Forelimb muscle (tissue), 1 donor: ENCODE measurements at places on chromosomes 5 and 9. TPM values are rescaled to one million over a fixed set of nuclear protein-coding genes. Genes with fewer than 3 reads are reported as not detected.

GRCh38 chr5:128262911-128263310 is 179.3 kb downstream of the SLC12A2 start:
- no peak for DNase-seq

GRCh38 chr9:36218011-36218410 is 27.3 kb downstream of the CLTA start:
- no peak for DNase-seq

DNA sequence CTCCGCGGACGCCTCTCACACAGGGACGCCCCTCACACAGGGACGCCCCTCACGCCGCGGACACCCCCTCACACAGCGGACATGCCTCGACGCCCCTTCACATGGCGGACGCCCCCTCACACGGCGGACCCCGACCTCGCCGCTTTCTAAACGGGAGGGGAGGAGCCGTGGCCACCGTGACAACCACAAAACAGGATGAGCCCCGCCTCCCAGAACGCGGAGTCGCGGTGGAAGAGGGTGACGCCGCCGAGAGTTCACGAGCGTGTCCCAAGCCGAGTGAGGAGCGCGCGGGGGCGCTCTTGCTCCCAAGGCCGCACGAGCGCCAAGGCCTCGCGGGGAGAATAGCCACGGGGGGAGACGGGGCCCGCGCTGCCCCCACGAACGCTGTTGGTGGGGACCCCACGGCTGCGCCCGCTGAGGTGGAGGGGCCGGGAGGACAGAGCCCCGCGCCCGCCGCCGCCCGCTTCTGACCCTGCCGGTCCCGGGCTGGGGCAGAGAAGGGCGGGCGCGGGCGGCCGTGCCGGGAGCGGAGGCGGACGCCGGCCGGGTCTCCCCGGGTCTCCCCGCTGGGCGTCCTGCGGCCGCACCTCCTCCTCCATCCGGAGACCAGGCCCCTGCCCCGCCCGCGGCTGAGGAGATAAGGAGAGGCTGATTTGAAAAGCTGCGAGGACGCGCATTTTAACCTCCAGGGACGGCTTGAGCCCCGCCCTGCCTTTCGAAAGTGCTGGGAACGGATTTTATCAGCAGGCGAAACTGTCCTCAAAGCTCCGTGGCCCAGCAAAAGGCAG is 3.9 kb upstream of the NKD2 start:
- no peak for DNase-seq

DNA sequence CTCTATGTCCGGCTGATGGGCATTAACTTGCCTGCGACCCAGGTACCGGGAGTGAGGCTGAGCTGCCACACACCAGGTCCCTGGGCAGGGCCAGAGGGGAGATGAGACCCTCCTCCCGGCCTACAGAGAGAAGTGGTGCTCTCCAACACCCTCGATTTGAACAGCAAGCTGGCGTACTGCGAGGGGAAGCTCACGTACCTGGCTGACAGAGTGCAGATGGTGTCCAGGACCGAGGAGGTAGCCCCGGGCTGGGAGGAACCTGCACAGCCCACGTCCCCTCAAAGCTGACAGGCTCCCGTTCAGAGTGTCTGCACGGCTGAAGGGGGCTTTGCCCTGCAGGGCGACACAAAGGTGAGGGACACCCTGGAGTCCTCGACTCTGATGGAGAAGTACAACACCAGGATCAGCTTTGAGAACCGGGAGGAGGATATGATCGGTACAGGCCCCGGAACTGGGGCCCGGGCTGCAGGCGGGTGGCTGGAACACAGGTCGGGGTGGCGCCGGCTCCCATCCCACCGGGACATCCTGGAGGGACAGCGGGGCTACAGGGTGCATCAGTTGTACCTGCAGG is 1.0 kb upstream of the RABL6 start:
- no peak for DNase-seq

- no peak for DNase-seq
Measured at GRCh38 chr9:89514337-89514736, 16.4 kb upstream of the SEMA4D start.

DNA sequence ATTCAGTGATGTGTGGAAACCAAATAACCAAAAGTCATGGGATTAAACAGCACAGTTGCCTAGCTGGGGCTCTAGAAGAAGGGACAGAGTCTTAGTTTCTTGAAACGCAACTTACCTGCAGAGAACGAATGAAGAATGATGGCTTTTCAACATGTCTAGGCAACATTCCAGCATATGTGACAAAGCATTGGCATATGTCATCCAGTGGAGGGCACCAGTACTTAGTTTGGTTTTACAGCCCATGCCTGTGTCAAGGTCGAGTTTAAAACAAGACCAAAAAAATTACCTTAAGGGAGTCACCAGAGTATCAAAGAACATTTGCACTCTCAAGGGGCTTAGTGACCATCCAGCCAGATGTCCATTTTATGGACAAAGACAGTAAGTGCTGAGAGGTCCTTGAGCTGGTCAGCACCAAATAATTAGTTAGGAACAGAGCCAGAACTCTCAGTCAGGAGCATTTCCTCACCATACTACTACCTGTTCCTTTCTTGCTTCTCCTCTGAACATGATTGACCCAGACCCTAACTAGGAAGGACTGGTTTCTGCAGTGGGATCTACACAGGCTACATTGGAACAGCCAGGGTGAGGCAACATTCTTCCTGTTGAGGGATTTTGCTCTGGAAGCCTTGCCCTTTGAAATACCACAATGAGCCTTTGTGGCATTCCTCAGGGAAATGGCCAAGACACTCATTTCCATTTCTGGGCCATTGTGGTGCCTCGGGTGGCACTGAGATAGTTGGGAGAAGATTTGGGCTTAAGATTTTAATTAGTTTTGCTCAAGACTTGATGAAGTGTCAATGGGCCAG is 75.4 kb upstream of the ANKH start:
- no peak for DNase-seq

DNA sequence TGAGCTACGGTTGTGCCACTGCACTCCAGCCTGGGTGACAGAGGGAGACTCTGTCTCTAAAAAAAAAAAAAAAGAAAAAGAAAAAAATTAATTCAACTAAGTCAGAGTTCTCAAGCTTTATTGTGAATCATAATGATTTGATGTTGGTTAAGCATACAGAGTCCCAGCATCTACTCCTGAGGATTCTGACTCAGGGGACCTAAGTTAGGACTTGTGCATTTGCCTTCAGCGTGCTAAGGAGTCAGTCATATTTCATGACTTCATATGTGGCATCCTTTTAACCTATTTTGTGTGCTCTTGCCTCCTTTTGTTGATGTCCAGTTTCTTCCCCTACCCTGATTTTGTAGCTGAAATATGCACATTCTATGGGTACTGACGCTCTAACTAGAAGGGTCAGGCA is 2.9 kb downstream of the MYOZ3 start:
- DNase-seq, result no peak

GRCh38 chr9:17824616-17825264 is 245.9 kb downstream of the SH3GL2 start:
- DNase-seq, result no peak

PDZD2 gene
- 6.1 TPM for polyA plus RNA-seq

PDE8B gene
- 3.9 TPM for polyA plus RNA-seq

TLX3 gene
- not detected for polyA plus RNA-seq
